Lower lobe of right lung (tissue), 2 donors: ENCODE measurements at places on chromosomes 1 and 21.

GRCh38 chr21:31185663-31186062, 147.4 kb upstream of the KRTAP19-8 start:
- H3K36me3 ChIP-seq = no peaks in the 10 kb centered on the region
- no peak overlapping the region for H3K4me3 ChIP-seq
- no peaks in the 10 kb centered on the region for H3K4me1 ChIP-seq
- DNase-seq = no peak
- H3K27ac ChIP-seq = no peak overlapping the region
- H3K27me3 ChIP-seq = no peaks in the 10 kb centered on the region

DNA sequence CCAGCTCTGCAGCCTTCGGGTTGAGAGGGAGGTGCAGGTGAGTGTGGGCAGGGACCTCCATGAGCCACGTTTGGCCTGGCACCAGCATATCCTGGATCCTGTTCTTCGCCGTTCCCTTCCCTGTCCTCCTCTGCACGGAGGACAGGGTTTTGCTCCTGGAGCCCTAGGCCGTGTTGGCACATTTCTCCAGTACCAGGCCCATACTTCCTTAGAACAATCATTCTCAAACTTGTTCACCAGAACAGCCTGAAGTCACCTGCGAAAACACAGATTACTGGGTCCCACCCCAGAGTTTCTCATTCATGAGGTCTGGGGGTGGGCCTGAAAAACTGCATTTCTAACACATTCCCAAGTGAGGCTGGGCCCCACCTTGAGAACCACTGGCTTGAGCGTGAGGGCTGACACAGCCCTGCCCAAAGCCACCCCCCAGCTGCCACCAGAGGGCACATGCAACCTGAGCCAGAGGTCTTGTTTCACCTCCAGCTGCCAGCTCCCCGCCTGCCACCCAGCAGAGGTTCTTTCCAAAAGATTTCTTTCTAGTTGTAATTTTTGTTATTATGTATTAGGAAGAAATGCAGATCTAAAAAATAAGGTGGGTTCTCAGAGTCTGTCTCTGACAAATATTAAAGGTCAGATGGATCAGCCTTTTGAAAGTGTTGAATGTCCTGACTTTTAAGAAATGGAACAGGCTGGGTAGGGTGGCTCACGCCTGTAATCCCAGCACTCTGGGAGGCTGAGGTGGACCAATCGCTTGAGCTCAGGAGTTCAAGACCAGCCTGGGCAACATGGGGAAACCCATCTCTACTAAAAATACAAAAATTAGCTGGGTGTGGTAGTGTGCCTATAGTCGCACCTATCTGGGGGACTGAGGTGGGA, 39.6 kb upstream of the LDLRAP1 start:
- peaks cover 7% of the 10 kb centered on the region for H3K4me1 ChIP-seq
- no peak overlapping the region for H3K4me3 ChIP-seq
- DNase-seq = peak; percentile 76
- H3K27me3 ChIP-seq = no peaks in the 10 kb centered on the region
- H3K27ac ChIP-seq = no peak overlapping the region

DNA sequence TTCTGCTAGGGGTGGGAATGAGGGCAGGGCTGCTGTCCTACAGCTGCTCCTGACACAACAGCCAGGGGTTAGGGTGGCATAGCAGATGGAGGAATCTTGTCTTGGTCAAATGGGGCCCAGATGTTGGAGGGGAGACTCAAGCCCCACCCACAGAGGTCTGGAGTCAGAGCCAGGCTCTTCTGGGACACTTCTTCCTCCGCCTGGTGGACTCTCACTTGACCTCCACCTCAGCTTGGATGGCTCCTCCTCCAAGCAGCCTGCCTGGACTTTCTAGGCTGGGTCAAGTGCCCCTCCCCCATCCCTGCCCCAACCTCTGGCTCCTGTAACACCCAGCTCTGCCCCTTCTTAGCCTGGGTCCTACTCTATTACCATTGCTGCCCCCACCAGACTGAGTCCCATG, 35.5 kb downstream of the EPHA2 start:
- no peak overlapping the region for H3K27ac ChIP-seq
- H3K4me3 ChIP-seq = no peak overlapping the region
- peaks cover 34% of the 10 kb centered on the region for H3K4me1 ChIP-seq
- H3K27me3 ChIP-seq = no peaks in the 10 kb centered on the region

GRCh38 chr1:14915356-14916054, 238.0 kb upstream of the TMEM51 start:
- H3K4me1 ChIP-seq = peaks cover 7% of the 10 kb centered on the region
- no peak overlapping the region for H3K27ac ChIP-seq
- no peaks in the 10 kb centered on the region for H3K36me3 ChIP-seq
- DNase-seq = no peak
- H3K27me3 ChIP-seq = no peaks in the 10 kb centered on the region

- no peak for DNase-seq
- no peaks in the 10 kb centered on the region for H3K4me1 ChIP-seq
Observed at GRCh38 chr1:245995474-245995873, 511.6 kb downstream of the SMYD3 start.

- H3K4me1 ChIP-seq = peaks cover 23% of the 10 kb centered on the region
- H3K27ac ChIP-seq = no peak overlapping the region
- no peak overlapping the region for H3K4me3 ChIP-seq
- no peaks in the 10 kb centered on the region for H3K27me3 ChIP-seq
- no peak for DNase-seq
Observed at GRCh38 chr1:51445351-51446090, 73.5 kb downstream of the EPS15 start.

- no peak overlapping the region for H3K27ac ChIP-seq
- DNase-seq = peak; percentile 68
- H3K27me3 ChIP-seq = peaks cover 7% of the 10 kb centered on the region
- H3K4me1 ChIP-seq = peaks cover 24% of the 10 kb centered on the region
- H3K4me3 ChIP-seq = no peak overlapping the region
Observed at GRCh38 chr1:10941891-10942541, 70.4 kb upstream of the TARDBP start.

DNA sequence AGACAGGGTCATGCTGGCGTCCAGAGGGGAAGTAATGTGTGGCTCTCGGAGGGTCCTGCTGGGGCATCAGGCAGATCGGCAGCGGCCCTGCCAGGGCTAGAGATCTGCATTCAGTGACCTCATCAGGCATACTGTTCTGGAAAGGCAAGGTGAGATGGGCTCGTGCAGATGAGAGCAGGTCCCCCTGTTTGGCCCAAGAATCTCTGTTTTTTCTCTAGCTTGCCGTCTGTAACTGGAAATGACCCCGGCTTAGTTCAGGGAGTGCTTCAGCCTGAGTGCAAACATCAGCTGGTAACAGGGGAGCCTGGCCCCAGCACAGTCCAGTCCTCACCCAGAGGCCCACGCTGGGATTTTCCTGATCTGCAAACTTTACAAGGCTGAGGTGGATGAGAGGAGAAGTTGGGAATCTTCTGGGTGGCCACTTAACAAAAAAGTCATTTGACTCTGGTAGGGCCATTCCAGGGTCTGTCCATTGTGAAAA, 2.1 kb downstream of the FAM163A start:
- H3K27ac ChIP-seq = no peak overlapping the region
- DNase-seq = no peak
- no peaks in the 10 kb centered on the region for H3K36me3 ChIP-seq
- peaks cover 65% of the 10 kb centered on the region for H3K27me3 ChIP-seq
- H3K4me3 ChIP-seq = no peak overlapping the region

- no peaks in the 10 kb centered on the region for H3K4me1 ChIP-seq
- DNase-seq = no peak
- H3K27me3 ChIP-seq = no peaks in the 10 kb centered on the region
- no peak overlapping the region for H3K27ac ChIP-seq
- no peaks in the 10 kb centered on the region for H3K36me3 ChIP-seq
Observed at GRCh38 chr1:178944729-178945128, 73.9 kb upstream of the ANGPTL1 start.

DNA sequence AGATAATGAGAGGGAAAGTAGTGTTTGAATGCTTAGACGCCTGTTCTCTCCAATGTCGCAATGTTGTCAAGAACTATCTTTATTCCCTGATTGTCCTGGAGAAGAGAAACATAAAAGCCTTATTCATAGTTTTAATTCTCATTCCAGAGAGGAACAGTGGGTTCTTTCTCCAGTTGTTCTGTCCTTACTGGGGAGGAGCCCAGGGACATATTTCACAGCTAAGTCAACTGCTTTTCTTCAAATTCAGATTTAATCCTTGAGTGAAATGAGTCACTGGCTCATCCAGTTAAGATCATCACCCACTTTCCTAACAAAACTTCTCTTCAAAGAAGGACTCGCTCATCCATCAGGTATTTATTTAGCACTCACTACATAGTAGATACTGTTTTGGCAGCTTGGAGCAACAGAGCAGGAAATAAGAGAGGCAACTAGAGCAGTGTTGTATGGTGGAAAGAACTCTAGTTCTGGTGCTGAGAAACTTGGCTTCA, 365.7 kb upstream of the USP24 start:
- no peaks in the 10 kb centered on the region for H3K27me3 ChIP-seq
- DNase-seq = no peak
- no peak overlapping the region for H3K27ac ChIP-seq
- H3K4me1 ChIP-seq = no peaks in the 10 kb centered on the region

GRCh38 chr1:235745503-235746136, 96.0 kb upstream of the GNG4 start:
- H3K27me3 ChIP-seq = no peaks in the 10 kb centered on the region
- no peaks in the 10 kb centered on the region for H3K4me1 ChIP-seq
- peaks cover 95% of the 10 kb centered on the region for H3K36me3 ChIP-seq
- no peak overlapping the region for H3K4me3 ChIP-seq
- H3K27ac ChIP-seq = no peak overlapping the region
